ENCODE measurements at places on chromosomes 6 and 20. TPM values are rescaled to one million over a fixed set of nuclear protein-coding genes. Genes with fewer than 3 reads are reported as not detected.

- DNase-seq, result no peak
These were observed 412.5 kb downstream of the GJA1 start for GRCh38 chr6:121847806-121848522.

DNA sequence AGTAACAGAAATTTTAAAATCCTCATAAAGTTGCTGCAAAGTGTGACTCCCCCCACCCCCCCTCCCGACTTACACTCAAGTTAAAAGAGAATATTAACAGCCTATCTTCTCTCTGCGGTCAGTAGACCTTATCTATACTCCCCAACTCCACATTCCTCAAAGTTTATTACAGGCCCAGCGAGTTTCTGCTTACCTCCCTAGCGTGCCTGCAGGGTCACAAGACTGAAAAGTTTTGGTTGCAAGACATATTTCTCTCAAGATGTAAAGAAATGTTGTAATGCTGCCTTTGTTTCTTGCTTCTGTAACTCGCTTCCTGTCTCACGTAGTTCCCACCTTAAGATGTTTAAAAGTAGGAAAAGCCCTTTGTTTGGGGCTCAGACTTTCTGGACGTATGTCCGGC lies 699.6 kb downstream of the PHF3 start:
- no peak for DNase-seq

DNA sequence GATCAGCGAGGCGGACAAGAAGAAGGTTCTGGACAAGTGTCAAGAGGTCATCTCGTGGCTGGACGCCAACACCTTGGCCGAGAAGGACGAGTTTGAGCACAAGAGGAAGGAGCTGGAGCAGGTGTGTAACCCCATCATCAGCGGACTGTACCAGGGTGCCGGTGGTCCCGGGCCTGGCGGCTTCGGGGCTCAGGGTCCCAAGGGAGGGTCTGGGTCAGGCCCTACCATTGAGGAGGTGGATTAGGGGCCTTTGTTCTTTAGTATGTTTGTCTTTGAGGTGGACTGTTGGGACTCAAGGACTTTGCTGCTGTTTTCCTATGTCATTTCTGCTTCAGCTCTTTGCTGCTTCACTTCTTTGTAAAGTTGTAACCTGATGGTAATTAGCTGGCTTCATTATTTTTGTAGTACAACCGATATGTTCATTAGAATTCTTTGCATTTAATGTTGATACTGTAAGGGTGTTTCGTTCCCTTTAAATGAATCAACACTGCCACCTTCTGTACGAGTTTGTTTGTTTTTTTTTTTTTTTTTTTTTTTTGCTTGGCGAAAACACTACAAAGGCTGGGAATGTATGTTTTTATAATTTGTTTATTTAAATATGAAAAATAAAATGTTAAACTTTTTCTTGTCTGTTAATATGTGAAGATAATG lies 2.2 kb downstream of the HSPA1B start:
- no peak for DNase-seq

DNA sequence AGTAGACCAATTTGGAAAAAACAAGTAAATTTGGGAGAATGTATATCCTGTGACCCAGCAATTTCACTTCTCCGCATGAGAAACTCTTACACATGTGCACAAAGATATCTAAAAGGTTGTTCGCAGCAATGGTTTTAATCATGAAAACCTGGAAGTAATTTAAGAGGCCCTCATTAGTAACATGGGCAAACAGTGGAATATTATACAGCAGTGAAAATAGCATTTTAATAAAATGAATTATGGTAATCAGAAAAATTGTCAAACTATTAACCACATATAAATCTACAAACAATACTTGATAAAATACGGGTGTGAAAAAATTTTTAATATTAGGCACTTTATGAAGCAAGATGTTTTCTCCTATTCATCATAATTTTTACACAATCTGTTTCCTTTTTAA lies 74.2 kb downstream of the KCNQ5 start:
- no peak for DNase-seq

GRCh38 chr20:4774207-4774606 lies 52.5 kb downstream of the PRND start:
- no peak for DNase-seq

GRCh38 chr6:53041356-53041755 lies 23.8 kb upstream of the FBXO9 start:
- no peak for DNase-seq

DNA sequence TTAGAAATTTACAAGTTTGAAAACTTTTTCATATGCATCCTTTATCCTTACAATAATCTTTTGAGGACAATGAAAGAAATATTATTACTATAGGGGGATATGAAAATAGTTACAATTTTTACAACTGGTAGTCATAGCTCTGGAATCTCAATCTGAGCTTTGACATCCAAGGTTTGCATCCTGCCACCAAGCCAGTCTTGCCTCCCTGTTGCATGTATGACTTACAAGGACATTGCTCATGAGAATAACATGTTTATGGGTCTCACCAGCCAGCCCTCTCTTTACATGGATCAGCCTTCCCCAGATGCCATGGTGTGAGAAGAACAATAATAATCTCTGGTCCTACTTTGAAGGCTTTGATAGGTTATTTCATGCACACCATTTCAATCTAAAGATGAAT lies 67.5 kb downstream of the THEMIS start:
- DNase-seq, result no peak

- no peak for DNase-seq
These were observed 24.9 kb upstream of the ELOVL5 start for GRCh38 chr6:53373638-53374037.

DNA sequence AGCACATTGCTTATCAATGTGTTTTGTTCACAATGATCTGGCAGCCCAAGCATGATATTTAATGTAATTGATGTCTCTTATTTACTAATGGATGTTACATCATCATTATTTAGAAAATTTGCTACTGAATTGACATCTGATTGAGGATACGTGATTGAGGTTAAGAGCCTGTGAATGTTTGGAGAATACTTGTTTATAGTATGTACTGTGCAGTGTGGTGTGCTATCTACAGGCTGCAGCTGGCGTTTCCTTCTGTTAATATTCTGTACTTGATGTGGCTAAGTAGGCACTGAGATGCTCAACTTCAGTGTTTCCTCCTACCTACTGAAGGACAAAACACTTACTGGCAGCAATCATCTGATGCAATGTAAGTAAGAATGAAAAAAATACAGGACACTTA lies 709.6 kb upstream of the FLRT3 start:
- DNase-seq, result no peak

- DNase-seq, result no peak
These were observed 181.9 kb upstream of the PCSK2 start for GRCh38 chr20:17044891-17045290.

DNA sequence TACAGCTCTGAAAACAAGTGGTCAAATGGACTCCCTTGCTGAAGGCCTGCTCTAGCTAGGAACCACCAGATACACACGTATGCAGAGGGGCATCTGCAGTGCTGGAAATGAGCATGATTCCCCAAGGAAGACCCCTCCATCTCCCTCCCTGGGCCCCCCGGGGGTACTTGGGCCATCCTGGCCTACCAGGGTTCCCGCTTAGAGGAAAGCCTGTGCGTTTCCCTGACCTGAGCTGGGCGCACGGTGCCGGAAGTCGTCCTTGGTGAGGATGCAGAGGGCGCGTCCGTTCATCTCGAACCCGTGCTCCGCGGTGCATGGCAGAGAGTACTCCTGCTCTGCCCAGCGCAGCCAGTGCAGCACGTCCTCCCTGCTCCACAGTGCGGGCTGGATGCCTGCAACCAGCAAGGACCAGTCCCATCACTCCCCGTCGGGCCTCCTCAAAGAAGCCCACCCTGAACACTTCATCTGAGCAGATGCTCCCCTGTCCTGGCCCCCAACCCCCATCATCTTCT lies 11.8 kb downstream of the ETV7 start:
- no peak for DNase-seq

DNA sequence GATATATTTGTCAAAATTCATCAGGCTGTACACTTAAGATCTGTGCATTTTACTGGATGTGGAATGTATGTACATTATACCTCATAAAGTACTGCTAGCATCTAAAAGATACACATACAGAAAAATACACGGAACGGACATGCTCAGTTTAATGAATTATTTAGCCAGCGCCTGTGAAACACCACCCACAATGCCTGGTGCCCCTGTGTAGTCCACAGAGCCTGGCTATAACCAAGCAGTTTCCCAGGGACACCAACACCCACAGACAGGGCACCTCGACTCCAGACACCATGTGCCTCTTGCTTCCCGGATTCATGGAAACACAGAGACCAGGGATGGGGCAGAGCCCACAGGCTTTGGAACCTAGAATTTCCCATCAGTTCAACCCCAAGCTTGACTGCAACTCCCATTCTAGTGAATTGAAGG lies 17.4 kb upstream of the ARMC12 start:
- no peak for DNase-seq

GRCh38 chr20:54075322-54075721 lies 4.9 kb upstream of the BCAS1 start:
- no peak for DNase-seq

- no peak for DNase-seq
These were observed 485.7 kb upstream of the JARID2 start for GRCh38 chr6:14759976-14760672.

- DNase-seq, result no peak
These were observed 137.9 kb downstream of the HIVEP1 start for GRCh38 chr6:12149944-12150510.

DNA sequence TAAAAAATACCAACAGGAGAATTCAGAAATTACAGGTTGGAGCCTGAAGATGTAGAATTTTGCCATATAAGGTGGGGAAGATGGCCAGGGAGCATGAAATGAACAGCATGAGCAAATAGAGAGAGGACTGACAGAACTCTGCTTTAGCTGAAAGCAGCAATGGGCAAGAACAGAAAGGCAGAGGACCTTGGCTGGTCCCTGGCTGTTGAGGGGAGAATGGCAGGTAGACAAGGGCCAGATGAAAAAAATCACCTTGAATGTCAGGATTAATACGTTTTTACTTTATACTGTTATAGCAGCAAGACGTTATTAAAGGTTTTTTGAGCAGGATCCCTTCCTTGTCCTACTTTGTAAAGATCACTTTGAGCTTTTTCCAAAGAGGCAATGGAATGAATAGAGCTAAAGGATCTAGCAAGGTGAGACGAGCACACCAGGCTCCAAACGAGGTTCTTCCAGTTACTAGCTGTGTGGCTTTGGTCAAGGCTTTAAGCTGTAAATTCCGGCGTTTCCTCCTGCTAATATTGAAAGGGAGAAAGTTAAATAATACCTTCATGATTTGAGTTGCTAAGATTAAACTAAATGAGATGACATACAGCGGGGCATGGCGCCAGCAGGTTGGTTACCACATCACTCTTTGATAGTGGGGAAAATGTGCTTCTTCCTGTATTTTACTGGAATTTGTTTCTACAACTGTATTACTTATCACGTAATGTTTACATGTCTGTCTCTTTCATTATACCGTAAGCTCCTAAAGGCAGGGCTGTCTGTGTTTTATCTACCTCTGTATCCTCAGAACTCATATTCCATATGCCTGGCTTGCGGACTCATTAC lies 776 bp downstream of the PPIL1 start:
- DNase-seq, result no peak

Gene CRISP3
- not detected for total RNA-seq

Gene CTCFL
- not detected for total RNA-seq

Gene ZBP1
- total RNA-seq, result not detected

Gene GNL1
- total RNA-seq, result 45.1 TPM

Gene IL20RA
- total RNA-seq, result 0.48 TPM

Gene TMEM217
- total RNA-seq, result 13.8 TPM

Gene PHF1
- total RNA-seq, result 21.5 TPM

Gene PGBD1
- 9.1 TPM for total RNA-seq

Gene CALHM5
- total RNA-seq, result 4.8 TPM

Gene CPNE5
- total RNA-seq, result 25.7 TPM
